ENCODE measurements at places on chromosomes 4 and X.
A peak's percentile ranks its signal among the peaks of the same experiment; 100 is the strongest.

GRCh38 chr4:105644257-105644656, 64.2 kb downstream of the INTS12 start:
- no peak for DNase-seq

GRCh38 chrX:41733939-41734338, 10.0 kb downstream of the GPR82 start:
- DNase-seq: no peak

GRCh38 chr4:17187003-17187402, 288.6 kb upstream of the LDB2 start:
- DNase-seq: no peak

DNA sequence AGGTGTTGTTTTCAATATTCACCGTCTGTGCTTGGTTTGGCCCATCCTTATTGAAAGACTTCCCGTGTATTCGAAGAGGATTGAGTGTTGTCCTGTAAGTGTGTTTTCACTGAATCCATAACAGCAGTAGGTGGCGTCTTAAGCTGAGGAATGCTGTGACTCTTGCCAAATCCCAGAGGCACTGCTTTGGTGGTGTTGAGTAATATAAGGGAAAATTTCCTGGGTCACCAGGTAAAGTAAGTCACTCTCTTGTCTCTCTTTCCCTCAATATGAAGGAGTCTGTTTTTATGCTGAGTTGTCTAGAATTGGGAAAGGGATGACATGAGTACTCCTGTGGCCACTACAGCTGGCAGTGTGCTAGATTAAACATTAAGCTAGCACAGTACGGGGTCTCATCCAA, 146.7 kb upstream of the ZXDB start:
- no peak for DNase-seq

DNA sequence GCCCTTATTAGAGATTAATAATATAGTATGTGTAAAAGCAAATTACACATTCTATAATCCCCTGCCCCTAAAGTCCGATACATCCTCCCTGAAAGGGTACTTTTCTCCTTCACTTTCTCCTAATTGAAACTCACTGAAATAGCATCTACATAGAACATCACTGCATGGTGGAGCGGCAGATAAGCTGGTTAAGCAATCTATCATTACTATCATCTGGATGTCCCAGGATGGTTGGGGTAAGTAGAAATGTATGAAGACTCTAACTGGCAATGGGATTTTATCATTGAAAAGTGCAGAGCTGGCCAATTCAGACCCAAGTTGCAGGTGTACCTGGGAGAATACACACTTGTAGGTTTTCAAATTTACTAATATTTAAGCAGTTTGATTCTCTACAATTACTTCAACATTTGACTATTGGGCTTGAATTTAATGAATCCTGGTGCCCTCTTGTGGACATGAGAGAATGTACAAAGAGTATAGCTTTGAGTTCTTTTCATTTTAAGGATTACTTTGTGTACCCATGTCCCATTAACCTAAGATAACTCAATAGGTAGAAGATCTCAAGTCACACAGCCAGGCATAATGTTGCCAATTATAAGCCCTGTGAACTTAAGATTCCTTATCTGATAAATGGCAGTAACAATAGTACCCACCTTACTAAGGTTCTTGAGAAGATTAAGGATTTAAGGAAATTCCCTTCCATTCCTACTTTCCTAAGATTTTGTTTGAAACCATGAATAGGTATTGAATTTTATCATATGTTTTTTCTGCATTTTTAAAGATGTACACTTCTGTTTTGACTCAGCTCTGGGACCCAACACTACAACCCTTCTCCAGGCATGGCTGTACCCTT, 69.8 kb downstream of the SHROOM3 start:
- DNase-seq: peak; percentile 44

- no peak for DNase-seq
Observed at GRCh38 chr4:122960611-122961000, 38.2 kb upstream of the NUDT6 start.
